RWPE2 (cell line): ENCODE measurements at places on chromosomes 2 and 18.

GRCh38 chr2:204561771-204562170 lies 16.5 kb downstream of the PARD3B start:
- no peak for DNase-seq

- DNase-seq = no peak
Observed at GRCh38 chr2:6787376-6787775, 78.3 kb downstream of the CMPK2 start.

DNA sequence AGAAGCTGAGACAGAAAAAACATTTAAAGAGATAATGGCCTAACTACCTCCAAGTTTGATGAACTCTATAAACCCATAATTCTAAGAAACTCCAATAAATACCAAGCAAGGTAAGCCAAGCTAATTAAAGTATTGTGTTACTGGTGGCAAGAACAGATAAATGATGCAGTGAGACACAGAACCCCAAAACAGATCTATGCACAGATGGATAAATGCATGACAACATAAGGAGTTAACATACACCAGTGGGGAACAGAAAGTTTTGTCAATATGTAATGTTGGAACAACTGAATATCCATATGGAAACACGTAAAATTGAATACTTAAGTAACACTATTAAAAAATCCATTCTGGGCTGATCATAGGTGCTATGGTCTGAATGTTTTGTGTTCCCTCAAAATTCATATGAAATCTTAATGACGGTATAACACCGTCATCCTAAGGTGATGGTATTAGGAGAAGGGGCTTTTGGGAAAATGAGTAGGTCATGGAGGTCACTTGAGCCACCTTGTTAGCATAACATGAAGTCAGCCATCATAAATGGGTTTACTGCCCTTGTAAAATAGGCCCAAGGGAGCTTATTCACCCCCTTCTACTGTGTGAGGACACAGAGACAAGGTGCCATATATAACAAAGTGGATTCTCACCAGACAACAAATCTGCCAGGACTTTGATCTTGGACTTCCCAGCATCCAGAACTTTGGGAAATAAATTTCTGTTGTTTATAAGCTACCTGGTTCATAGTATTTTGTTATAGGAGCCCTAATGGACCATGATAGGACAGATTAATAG lies 86.3 kb downstream of the SLC66A3 start:
- no peak for DNase-seq

DNA sequence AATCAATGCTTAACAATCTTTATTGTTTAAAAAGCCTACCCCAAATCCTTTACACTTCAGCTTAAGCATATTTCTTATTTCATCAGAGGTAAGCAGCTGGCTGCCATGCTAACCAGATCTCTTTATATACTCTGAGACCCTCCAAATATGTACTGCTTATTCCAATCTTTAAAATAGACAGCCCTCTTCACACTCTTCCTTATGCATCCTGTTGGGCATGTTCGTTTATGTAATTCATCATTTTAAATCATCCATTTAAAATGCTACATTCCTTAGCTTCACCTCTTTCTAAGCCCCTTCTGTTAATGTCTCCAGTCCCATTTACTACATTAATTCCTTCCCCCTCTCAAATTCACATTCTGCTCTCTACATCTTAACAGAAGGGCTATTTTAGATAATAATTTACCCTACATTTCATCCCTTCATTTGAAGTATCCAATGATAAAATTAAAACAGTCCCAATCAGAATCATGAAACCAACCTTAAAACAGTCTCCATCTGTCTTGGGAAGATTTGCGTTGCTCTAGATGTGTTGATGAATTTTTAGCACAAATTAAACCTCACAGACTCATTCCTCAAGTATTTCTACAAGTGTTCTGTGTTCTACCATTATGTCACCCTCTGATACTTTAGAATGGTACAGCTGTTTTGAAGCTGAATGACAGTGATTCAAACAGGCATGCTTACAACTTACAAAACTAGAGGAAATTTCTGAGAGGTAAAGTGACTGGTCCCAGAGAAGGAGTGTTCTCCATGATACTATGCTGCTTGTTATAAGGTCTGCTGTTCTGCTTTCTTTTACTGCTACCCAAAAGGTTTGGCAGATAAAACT lies 59.1 kb downstream of the ZNF385B start:
- DNase-seq = no peak

- DNase-seq = no peak
Observed at GRCh38 chr18:66838340-66838987, 234.6 kb upstream of the CDH19 start.

- DNase-seq = no peak
Observed at GRCh38 chr18:65091744-65092329, 659.0 kb upstream of the CDH7 start.

DNA sequence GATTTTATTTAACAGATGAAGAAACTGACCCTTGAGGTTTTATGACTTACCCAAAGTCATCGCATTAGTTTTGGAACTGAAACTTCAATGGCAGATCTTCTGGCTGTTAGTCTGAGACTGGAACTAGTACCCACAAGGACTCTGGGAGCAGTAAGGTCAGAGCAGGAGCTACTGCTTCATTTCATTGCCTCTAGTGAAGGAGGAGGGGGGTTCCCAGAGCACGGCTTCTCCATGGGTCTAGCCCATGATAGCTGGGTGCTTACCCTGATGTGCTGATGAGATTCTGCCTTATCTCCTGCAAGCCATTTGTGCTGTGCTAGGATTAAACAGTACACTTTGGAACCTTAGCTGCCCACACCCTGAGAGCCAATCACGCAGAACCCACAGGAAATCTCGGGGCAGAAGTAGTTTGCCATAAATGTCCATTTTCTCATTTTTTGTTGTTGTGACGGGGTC lies 5.4 kb upstream of the RNASEH1 start:
- no peak for DNase-seq

DNA sequence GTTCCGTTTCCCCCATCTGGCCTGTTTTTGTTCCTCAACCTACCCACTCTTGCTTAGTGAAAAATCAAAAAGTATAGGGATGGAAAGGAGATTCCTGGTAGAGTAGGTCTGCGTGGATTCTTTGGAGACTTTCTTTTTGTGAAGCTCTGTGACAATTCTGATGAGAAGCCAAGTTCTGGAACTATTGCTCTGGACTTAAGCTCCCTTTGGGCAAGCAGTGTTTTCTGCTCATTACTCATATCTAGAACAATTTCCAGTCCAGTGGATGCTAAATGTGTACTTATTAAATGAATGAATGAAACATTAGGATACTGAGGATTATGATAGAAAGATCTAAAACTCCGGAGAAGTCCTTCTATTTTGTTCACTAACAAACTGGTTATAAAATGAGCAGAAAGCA lies 76.5 kb downstream of the SOCS6 start:
- no peak for DNase-seq

GRCh38 chr2:24730481-24730880 lies 62.7 kb downstream of the PTRHD1 start:
- no peak for DNase-seq

DNA sequence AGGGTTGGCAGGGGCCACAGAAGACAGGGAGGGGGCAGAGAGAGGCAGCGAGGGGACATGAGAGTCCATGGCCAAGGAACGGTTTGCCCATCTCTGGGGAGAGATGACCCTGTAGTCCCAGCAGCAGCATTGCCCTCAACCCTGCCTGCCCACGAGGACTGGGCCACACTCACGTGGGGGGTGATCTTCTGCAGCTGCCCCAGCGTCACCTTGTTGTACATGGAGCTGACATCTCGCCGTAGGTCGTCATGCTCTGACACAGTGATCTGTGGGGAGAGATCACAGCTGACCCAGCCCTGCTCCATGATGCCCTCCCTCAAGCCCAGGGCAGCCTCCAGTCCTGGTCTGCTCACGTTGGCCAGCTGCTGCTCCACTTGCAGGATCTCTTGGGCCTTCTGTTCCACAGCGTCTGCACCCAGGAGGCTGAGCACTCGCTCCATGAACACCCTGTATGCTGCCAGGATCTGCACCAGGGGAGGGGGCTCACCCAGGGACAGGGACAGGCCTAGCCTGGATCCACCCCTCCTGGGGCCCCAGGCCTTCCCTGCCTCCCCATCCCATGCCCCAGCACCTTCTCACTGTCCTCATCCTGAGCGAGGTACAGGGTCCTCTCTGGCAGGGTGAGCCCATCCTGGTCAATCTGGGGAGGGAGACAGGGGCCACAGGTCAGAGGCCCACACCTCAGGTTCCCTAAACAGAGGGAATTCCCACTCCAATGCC lies 2.8 kb downstream of the ECEL1 start:
- peak; percentile 24 for DNase-seq

DNA sequence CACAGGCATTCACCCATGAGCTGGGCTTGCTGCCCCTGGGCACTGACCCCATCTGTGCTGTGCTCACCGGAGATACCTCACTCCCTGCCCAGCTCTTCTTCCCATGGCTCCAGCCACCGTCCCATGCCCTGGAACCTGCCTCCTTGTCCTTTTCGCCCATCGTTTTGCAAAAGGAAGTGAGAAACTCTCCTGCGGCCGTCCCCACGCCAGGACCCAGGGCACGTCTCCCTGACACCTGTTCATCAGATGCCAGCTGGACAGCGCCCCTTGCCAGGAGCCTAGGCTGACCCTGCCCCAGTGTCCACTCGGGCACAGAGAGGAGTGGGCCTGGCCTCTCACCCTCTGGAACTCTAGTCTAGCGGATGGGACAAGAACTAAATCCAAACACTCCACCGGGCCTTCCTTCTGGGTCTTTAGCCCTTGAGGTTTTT lies 238.6 kb downstream of the SEPTIN10 start:
- DNase-seq = peak; percentile 46

GRCh38 chr2:230944757-230945372 lies 19.8 kb upstream of the GPR55 start:
- DNase-seq = no peak
